ENCODE measurements at places on chromosomes 3 and 15. TPM values are rescaled to one million over a fixed set of nuclear protein-coding genes. Genes with fewer than 3 reads are reported as not detected.

C3orf20 gene
- 0.19 TPM for total RNA-seq

DNA sequence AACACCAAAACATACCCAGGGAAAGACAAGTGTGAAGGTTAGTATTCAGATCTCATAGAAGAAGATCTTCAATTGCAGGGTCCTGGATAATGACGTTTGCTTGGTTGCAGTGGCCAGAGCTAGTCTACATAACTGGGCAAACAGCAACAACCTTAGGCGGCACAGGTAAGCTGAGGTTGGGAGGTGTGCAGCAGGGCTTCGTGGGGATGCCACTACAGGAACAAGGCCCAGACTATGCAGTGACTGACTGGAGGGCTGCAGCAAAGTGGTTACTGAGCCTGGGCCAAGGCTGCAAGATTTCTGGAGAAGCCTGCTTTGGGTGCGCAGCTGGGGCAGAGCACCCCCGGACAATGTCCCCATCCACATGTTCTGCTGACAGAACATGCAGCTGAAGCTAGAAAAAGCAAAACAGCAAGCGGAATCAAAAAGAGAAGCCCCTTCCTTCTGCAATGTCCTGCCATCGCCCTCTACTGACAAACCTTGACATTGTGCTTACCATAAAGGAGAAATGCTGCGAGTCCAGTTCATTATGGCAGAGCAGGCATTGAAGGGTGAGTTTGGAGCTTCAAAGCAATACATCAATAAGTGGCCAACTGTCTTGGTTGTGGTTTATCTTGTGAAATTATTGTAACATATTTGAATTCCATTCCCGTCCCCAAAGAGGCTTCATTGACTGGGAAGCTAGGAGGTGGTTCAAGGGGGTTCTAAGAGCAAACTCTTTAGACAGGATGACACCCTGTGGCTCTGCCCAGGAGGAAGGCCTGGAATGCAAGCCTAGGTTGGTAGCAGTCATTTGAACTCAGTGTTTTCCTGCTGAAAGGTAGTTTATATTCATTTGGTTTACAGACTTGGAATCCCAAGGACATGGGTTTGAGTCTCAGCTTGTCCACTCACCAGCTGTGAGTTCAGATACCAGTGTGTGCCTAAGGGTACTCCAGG is 217.0 kb downstream of the PDCD6IP start:
- DNase-seq, result no peak

GRCh38 chr15:78968114-78968513 is 23.3 kb upstream of the CTSH start:
- DNase-seq, result no peak

GRCh38 chr3:19934098-19934566 is at the start of gene EFHB:
Gene EFHB, minus strand, starts transcription at chr3:19934217. Its CDS starts 199 bp downstream, at chr3:19934018.
- peak; percentile 47 for DNase-seq

DNA sequence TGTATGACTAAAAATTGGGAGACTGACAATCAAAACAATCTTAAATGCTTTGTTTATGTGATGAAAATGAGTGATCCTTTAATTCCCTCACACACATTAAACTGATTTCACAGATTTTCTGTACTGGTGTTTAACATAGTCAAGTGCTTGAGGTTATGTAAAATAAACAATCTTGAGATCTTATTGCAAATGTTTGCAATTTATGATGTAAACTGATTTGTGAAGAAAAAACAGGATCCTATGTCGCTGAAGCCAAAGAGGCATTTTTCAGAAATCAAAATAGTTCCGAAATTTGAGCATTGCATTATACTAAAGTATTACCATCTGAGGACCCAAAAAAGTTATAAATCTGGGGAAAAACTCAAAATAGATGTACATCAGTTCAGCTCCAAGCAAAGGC is 12.7 kb downstream of the SHOX2 start:
- DNase-seq, result no peak
